ENCODE measurements at places on chromosomes 2 and 18. TPM values are rescaled to one million over a fixed set of nuclear protein-coding genes. Genes with fewer than 3 reads are reported as not detected.
A peak's percentile ranks its signal among the peaks of the same experiment; 100 is the strongest.

The LHCGR gene
- not detected for total RNA-seq

DNA sequence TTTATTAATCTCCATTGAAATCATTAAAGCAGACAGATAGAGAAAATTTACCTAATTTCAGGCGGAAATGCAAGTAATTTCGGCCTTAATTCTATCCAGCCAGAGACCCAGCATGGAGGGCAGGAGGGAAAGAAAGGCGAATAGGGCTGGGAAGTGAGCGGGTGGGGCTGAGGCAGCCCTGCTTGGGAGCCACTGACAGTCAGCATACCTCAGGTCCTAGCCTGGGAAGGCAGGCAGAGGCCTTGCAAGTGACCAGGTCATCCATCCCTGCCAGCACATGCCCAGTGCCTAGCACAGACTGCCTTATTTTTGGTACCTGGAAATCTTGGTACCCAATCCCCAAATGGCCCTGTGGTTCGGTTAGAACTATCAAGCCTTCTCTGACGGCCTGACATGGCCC, 1.5 kb downstream of the GDF7 start:
- H3K4me3 ChIP-seq: no peak overlapping the region
- H3K36me3 ChIP-seq: no peaks in the 10 kb centered on the region
- H3K27ac ChIP-seq: no peak overlapping the region
- H3K27me3 ChIP-seq: peaks cover 99% of the 10 kb centered on the region
- no peak for DNase-seq
- peaks cover 47% of the 10 kb centered on the region for H3K4me1 ChIP-seq

GRCh38 chr2:161033059-161033660, 127.1 kb upstream of the TANK start:
- DNase-seq: no peak
- H3K4me3 ChIP-seq: no peak overlapping the region
- H3K36me3 ChIP-seq: no peaks in the 10 kb centered on the region

The IL37 gene
- total RNA-seq: 1.1 TPM

The TMEFF2 gene
- total RNA-seq: not detected

DNA sequence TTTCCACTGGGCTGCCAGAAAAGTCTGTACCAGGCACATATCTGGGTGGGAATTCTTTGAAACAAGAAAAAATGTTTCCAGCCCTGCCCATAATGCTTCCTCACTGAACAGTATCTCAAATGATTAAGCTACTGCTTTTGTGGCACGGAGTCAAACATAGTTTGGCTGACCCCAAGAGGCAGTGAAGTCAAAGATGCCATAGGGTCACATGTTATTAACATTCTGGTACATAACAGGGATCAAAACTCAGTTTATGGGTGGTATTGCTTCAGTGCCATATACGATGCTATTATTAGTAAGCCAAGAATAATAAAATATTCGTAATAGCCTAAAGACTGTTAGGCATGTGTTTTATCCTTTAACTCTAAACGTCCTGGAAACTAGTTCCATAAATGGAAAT, 112.4 kb downstream of the FEZ2 start:
- DNase-seq: no peak
- H3K4me3 ChIP-seq: no peak overlapping the region
- H3K27me3 ChIP-seq: no peaks in the 10 kb centered on the region
- H3K4me1 ChIP-seq: peaks cover 23% of the 10 kb centered on the region
- peaks cover 10% of the 10 kb centered on the region for H3K36me3 ChIP-seq

- H3K36me3 ChIP-seq: no peaks in the 10 kb centered on the region
- H3K4me3 ChIP-seq: no peak overlapping the region
- DNase-seq: no peak
- no peaks in the 10 kb centered on the region for H3K27me3 ChIP-seq
Measured at GRCh38 chr18:62434798-62435197, 88.0 kb upstream of the ZCCHC2 start.

DNA sequence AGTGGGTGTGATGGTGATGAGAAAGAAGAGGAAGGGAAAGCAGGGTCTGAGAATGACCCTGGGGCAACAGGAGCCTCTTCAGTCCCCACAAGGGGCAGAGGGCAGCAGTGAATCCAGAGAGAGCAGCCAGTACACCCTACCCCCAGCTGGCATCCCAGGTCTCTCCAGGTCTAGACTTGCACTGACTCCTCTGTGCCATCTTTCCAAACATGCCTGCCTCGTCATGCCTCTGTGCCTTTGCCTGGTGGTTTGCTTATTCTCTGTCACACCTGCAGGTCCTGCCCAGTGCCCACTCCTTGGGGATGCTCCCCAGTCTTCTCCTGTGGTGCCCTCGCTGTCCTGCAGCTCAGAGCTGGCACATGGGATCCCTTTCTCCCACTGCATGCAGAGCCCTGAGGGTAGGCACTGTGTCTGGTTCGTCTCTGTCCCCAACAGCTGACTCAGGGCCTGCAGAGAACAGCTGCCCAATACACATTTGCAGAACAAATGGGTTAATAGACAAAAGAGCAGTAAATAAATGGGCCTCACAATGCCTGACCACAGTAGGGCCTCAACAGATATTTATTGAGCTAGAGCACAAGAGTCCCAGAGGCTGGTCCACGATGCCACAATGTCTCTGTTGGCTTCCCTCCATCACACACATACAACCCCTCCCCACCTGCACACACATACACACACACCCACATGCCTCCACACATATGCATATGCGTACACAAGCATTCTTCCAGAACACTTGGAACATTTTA, 89.8 kb downstream of the HS1BP3 start:
- H3K4me3 ChIP-seq: no peak overlapping the region
- H3K36me3 ChIP-seq: no peaks in the 10 kb centered on the region
- H3K27me3 ChIP-seq: no peaks in the 10 kb centered on the region
- no peak for DNase-seq

- no peak overlapping the region for H3K27ac ChIP-seq
- no peak for DNase-seq
- no peaks in the 10 kb centered on the region for H3K27me3 ChIP-seq
- no peaks in the 10 kb centered on the region for H3K4me1 ChIP-seq
- no peaks in the 10 kb centered on the region for H3K36me3 ChIP-seq
- H3K4me3 ChIP-seq: no peak overlapping the region
Measured at GRCh38 chr18:7017013-7017412, 100.6 kb downstream of the LAMA1 start.

DNA sequence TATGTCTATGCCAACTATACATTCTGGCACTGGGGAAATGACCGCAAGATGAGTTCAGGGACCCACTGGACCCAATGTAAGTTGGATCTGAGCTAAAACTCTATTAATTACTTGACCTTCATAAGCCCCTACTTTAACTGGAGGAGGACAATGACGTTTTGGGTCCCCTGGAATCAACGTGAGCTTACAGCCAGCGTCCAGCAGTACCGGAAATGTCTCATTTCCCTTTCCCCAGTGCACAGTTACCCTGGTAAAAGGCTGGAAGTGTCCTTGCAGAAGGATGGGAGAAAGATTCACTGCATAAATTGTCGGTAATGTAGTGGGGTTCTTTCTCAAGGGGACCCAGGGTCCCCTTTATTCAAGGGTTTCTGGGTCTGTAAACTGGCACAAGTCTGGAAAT, 1297.6 kb upstream of the ACVR2A start:
- no peak for DNase-seq
- H3K27me3 ChIP-seq: no peaks in the 10 kb centered on the region
- H3K4me3 ChIP-seq: no peak overlapping the region
- H3K27ac ChIP-seq: no peak overlapping the region

GRCh38 chr2:220708366-220708765, 863.7 kb downstream of the EPHA4 start:
- H3K27me3 ChIP-seq: no peaks in the 10 kb centered on the region
- no peaks in the 10 kb centered on the region for H3K4me1 ChIP-seq
- no peak for DNase-seq

DNA sequence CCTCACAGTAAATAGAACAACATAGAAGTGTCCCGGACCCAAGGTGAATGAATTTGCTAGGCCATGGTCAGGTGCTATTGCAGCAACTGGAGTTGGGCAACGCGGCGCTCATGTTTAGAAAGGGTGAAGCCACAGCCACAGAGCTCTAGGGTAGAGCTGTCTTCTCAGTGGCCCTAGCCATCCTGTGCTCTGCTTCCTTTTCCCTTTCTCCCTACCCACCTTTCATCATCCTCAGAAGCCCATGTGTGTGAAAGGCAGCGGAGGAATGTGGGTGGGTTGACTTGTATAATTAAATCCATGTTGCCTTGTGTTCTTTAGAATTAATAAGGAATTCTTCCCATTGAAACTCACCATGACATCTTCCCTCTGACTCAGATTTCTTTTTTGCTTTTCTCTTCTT, 336.7 kb downstream of the OSR1 start:
- no peaks in the 10 kb centered on the region for H3K4me1 ChIP-seq
- H3K27me3 ChIP-seq: no peaks in the 10 kb centered on the region
- no peak for DNase-seq
- H3K4me3 ChIP-seq: no peak overlapping the region

DNA sequence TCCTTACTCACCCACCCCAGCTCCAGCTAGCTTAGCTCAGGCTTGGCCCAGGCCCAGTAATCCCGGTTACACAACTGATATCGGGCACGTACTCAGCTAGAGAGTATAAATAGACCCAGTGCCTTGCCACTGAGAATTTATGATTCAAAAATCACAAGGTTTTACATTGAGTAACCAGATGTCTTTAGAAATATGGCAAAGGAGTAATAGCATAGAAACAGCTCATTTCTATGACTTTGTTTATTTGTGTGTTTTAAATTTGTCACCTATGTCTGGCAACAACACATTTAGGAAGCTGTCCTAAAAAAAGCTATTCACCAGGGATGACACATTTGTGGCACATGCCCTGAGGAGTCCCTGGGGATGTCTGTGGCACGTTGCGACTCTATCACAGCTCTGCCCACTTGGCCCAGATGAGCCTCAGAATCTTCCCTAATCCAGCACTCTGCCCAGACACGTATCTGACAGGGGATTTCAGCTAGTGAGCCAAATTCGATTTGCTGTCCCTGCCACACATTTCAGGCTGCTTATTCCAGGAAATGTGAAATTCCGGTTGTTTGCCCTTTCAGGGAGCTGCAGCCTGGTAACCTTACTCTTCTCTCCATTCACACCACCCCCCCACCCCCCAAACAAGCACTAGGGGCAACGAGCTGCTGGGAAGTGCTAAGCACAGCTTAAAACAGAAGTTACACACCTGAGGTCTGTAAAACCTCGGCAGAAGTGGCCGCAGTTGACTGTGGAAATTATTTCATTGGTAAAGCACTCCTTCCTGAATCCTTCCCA, 85.4 kb upstream of the ZCCHC2 start:
- H3K27ac ChIP-seq: peak overlapping the region; percentile 76
- no peak overlapping the region for H3K4me3 ChIP-seq
- no peaks in the 10 kb centered on the region for H3K27me3 ChIP-seq
- peaks cover 44% of the 10 kb centered on the region for H3K4me1 ChIP-seq
- no peaks in the 10 kb centered on the region for H3K36me3 ChIP-seq

DNA sequence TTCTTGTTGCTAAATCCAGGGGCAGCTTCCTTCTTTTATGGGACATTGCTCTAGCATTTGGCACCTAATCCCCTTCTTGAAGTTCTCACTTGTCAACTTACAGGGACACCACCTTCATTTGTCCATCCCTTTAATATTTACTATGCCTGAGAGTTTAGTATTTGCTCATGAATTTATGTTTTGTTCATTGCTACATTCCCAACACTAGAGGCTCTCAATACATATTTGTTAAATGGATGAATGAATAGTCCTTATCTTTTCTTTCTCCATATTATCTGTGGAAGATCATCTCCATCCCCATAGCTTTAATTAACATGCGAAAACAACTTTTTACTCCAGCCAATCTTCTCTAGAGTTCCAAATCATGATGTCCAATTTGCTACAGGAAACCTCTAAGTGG, 5.4 kb downstream of the CWC22 start:
- H3K27ac ChIP-seq: no peak overlapping the region
- H3K36me3 ChIP-seq: no peaks in the 10 kb centered on the region
- DNase-seq: no peak
- no peaks in the 10 kb centered on the region for H3K27me3 ChIP-seq
- H3K4me1 ChIP-seq: peaks cover 56% of the 10 kb centered on the region

DNA sequence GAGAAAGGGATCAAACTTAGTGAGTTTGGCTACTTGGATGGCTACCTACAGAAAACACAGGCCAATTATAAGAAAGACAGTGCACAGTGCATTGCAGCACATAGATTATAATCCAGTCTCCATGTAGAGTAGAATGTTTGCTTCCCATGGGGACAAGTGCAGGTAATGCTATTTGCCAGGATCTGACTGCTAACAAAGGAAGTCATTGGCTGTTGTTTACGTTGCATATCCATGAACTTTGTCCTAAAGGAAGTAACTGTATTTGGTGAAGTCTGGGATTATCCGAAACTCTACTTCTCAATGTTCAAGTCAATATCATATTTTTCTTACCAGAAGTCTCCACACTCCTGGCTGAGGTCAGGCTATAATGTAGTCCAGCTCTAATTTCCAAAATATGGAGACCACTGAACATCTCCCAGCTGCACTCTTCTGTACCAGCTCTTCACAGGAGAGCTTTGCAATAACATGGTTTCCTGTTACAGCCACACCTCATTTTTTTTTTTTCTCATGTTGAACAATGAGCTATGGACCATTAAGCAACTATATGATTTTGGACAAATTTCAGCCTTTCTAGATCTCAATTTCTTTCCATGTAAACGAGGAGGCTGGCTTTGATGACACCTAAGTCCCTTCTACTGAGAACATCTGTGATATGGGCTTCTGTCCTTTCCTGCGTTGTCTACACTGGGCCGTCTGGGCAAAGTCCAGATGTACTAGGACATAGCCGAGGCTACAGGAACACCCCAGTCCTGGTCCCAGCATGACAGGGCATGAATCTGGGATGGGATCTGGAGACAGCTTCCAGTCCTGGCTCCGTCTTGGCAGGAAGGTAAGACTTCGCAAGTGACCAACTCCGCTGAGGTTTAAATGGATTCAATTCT, 154.8 kb downstream of the LAMA1 start:
- no peak overlapping the region for H3K4me3 ChIP-seq
- no peak overlapping the region for H3K27ac ChIP-seq
- H3K4me1 ChIP-seq: no peaks in the 10 kb centered on the region
- no peaks in the 10 kb centered on the region for H3K36me3 ChIP-seq
- no peak for DNase-seq
- no peaks in the 10 kb centered on the region for H3K27me3 ChIP-seq

DNA sequence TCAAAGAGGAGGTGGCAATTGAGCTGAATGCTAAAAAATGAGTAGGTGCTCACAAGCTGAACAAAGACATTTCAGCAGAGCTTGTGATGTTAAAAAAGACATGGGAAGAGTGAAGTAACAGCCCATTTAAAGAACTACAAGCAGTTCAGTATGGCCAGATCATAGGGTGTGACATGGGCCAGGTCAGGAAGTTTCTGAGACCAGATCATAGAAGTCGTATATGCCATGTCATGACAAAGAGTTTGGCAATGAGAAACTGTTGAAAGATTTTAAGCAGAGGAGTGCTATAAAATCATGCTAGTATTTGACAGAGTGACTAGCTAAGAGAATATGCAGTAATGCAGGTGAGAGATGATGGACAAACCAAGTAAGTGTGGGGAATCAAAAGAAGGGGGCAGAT, 7.3 kb upstream of the PELI1 start:
- H3K4me3 ChIP-seq: no peak overlapping the region
- no peaks in the 10 kb centered on the region for H3K27me3 ChIP-seq
- no peaks in the 10 kb centered on the region for H3K4me1 ChIP-seq
- DNase-seq: no peak

The C2orf81 gene
- total RNA-seq: 2.8 TPM

The LYPD6 gene
- total RNA-seq: 0.64 TPM

- DNase-seq: no peak
- no peak overlapping the region for H3K4me3 ChIP-seq
- no peaks in the 10 kb centered on the region for H3K4me1 ChIP-seq
Measured at GRCh38 chr18:11124054-11124453, 25.3 kb downstream of the PIEZO2 start.

GRCh38 chr2:48738806-48739205, 16.7 kb downstream of the LHCGR start:
- DNase-seq: no peak
- no peaks in the 10 kb centered on the region for H3K4me1 ChIP-seq
- no peak overlapping the region for H3K27ac ChIP-seq
- no peaks in the 10 kb centered on the region for H3K36me3 ChIP-seq
- no peaks in the 10 kb centered on the region for H3K27me3 ChIP-seq

The GALM gene
- 21.3 TPM for total RNA-seq
